ENCODE measurements at places on chromosomes 6 and 20. TPM values are rescaled to one million over a fixed set of nuclear protein-coding genes. Genes with fewer than 3 reads are reported as not detected.

- DNase-seq = no peak
Observed at GRCh38 chr20:33703498-33704137, 16.5 kb downstream of the PXMP4 start.

DNA sequence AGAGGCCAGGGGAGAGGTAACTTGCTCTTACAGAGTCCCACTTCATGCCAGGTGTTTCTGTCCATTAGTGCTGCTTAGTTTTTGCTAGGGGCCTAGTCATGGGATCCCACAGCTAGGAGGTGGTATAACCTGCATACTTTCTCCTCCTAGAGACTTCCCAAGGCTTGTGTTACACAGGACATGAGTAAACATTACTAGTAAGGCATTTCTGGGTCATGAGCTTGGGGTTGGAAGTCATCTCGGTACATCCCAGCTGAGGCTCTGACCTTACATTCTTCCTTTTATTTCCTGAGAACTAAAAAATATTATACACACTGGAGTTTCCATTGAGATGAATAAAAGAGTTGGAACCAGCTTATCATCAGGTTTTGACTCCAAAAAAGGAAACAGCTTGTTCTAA, 20.9 kb upstream of the PNPLA1 start:
- DNase-seq = no peak

SIRPB1 gene
- total RNA-seq = 1.7 TPM

DNA sequence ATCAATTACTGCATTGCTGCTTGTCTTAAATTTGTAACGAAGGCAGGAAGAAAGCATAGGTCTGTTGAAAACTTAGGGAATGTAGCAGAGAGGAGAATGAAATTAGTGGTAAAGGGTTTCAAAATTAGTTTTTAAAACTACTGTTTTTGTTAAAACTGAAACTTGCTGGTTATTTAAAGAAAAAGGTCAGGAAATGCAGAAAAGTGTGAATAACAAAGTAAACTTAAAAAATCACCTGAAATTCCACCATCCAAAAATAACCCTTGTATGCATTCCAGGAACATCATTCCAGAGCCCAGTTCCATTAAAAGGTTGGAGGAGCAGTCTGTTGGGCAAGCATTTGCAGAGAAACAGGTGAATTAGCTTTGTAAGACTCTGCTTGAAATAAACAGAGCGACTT, 3.1 kb upstream of the MOXD1 start:
- no peak for DNase-seq

DNA sequence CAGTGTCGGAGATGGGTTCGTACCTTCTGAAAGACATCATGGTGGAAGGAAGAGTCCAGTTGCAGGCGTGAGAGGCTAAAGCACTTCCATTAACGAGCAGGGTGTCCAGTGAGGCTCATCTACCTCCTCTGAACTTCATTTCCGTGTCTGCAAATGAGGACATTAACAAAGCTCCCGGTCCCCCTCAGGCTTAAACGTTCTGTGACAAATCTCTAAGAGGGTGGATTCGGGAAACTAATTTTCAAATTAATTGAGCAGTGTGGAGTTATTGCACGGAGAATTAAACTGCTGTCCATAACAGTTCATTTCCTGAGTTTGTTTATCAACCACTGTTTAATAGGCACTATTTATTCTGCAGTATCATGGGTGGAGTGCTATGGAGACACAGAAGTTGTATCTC, 68.2 kb downstream of the TRMT6 start:
- no peak for DNase-seq

- no peak for DNase-seq
Observed at GRCh38 chr6:90978046-90978445, 391.2 kb upstream of the MAP3K7 start.

DNA sequence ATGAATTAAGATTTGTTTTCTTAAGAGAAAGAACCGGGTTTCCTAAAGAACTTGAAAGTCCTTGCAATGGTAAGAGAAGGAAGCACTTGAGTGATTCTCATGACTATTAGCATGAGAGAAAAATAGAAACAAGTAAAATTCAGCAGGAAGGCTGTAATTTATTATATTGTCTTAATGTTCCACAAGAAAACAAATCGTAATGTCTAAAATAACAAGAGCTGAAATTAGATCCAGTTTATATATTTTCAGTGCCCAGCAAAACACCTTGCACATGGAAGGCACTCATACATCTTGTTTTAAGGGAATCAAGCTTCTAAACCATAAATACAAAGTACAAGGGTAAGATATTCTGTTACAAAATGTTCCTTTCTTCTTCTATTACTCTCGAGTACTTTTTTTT, 229.4 kb upstream of the PLN start:
- DNase-seq = no peak

PRRT1 gene
- total RNA-seq = 0.77 TPM

DNA sequence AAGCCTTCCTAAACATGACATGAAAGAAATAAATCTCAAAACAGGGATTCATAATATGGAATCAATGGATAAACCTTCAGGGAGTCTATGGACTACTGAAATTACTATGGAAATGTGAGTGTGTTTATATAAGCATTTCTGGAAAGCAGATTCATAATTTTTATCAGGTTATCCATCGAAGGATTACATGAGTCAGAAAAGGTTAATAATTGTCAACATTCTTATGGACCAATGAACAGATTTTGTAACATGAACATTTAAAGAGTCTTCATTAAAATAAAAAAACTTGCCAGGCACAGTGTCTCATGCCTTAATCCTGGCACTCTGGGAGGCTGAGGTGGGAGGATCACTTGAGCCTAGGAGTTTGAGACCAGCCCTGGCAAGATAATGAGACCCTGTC, 84.8 kb downstream of the AHI1 start:
- DNase-seq = no peak

DNA sequence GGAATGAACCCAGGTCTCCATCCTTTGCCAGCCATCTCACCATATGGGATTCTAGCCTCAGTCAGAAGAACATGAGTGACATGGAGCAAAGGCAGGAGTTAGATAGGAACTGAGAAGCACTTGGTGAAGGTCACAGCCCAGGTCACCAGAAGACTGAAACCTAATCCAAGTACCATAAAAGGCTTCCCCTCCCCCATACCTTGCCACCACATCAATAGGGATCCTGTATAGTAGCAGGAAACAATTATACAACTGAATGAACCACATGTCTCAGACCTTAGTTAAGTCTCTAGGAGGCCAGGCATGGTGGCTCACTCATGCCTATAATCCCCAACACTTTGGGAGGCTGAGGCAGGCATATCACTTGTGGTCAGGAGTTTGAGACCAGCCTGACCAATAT, 49.6 kb downstream of the KIZ start:
- no peak for DNase-seq

- DNase-seq = no peak
Observed at GRCh38 chr20:47139934-47140535, 216.5 kb downstream of the ZMYND8 start.

DNA sequence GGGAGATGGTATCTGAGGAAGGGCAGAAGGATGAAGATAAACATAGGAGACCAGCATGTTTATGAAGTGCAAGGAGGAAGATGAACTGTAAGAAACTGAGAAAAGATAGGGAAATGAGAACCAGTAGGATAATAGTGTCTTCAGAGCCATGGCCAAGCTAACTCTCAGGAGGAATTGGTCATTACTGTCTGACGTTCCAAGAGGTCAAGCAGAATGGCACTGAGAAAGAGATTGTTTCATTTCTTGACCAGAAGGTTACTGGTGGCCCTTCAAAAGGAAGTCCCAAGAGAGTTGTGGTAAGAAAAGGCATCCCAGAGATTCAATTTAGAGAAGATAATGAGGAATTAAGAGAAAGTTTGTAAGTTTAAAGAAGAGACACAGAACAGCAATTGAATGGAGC, 47.5 kb downstream of the EYA4 start:
- DNase-seq = no peak

GRCh38 chr6:24504287-24504648, 9.5 kb downstream of the ALDH5A1 start:
- no peak for DNase-seq

DNA sequence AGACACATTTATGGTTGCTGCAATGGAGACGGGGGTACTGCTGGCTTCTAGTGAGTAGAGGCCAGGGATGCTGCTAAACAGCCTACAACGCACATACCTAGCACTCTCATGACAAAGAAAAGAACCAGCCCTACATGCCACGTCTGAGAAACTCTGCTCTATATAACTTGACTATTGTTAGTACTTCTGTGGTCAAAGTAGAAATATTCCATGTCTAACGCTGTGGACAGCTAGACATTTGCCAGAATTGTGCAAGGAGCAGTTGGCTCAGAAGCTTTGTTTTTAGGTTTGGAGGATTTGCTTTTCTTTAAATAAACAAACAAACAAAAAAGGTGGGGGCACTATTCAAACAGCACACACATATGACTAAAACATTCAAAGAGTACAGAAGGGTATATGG, 20.5 kb downstream of the UBE2V1 start:
- DNase-seq = no peak

DNA sequence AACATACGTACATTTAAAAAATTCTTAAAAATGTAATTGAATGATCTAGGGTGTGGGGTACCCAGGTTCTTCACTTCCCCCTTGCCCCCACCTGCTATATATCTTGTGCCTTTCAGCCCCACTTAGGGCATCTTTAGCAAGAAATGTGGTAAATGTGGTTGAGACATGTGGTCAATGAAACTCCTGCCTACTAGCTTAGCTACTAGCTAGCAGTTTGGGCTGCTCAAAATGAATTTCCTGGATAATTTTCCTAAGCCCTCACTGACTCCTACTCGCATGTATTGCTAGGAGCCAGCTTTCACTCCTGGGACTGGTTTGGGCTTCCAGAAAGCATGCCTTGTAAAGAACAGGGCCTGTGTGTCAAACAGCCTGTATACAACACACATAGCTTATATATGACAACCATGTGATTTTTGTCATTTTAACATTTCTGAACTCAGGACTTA, 257.3 kb downstream of the ATXN1 start:
- no peak for DNase-seq

MYB gene
- 0.24 TPM for total RNA-seq

LBP gene
- 9.0 TPM for total RNA-seq

GRCh38 chr20:21513181-21513663, 642 bp downstream of the NKX2-2 start:
- no peak for DNase-seq

OSER1 gene
- total RNA-seq = 19.9 TPM

DNA sequence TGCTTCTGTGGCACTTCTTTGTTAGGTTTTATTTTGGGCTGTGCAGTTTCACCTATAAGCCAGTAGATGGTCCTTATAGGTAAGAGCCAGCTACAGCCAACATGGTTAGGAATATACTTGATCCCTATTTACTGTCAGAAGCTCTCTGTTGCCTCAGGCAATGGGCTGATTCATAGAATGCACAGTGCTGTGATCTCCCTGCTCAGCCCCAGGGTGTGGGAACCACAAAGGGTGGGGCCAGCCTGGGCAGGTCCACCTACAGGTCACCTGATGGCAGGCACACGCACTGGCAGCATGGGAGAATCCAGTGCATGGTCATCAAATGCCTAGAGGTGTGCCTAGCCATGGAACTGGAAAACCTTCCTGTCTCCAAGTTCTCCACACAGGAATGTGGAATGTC, 191.9 kb downstream of the MOXD1 start:
- DNase-seq = no peak

MYLIP gene
- total RNA-seq = 24.0 TPM

- DNase-seq = no peak
Observed at GRCh38 chr6:137968455-137968804, 101.4 kb downstream of the TNFAIP3 start.

Measured in left cardiac atrium (tissue), 4 donors.